ENCODE measurements at places on chromosomes 6 and 20.

DNA sequence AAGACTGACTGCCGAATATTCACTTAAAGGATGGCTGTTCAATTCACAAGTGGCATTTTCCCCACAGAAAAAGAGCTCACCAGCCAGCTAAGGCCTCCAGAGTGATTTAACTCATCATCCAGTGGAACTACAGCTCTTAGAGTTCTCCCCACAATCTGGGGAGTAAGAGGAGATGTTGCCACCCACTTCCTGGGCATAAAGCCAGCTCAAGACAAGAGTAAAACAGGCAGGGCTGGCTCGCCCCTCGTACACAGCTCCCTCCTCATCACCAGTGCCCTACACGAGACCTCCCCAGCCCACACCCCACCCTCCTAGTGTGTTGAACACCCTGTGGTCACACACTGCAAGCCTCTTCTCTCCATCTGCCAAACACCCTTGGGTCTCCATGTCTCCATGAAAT lies 47.2 kb upstream of the IPCEF1 start:
- peak; percentile 6 for DNase-seq

- no peak for DNase-seq
Measured at GRCh38 chr20:51705400-51705799, 62.8 kb downstream of the ATP9A start.

GRCh38 chr20:60316476-60317158 lies 358.4 kb downstream of the CDH26 start:
- no peak for DNase-seq

DNA sequence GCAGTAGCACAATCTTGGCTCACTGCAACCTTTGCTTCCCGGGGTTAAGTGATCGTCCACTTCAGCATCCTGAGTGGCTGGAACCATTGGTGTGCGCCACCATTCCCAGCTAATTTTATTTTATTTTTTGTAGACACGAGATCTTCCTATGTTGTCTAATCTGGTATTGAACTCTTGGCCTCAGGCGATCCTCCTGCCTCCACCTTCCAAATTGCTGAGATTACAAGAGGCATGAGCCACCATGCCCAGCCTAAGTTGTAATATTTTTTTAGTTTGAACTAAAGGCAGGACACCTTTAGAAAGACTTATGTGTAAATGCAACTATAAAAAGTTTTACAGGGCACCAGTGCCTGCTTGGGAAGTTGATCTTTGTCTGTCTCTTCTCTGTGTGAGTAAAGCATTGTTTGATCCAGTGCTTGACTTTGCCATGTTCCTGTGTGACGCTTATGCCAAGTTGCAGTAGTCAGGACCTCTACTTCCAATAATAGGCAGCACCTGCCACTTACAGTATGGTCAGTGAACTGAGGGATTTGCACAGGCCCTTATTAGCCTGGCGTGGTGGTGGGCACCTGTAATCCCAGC lies 46.9 kb downstream of the JARID2 start:
- DNase-seq = no peak

GRCh38 chr6:155227046-155227445 lies 36.8 kb upstream of the CLDN20 start:
- DNase-seq = no peak

DNA sequence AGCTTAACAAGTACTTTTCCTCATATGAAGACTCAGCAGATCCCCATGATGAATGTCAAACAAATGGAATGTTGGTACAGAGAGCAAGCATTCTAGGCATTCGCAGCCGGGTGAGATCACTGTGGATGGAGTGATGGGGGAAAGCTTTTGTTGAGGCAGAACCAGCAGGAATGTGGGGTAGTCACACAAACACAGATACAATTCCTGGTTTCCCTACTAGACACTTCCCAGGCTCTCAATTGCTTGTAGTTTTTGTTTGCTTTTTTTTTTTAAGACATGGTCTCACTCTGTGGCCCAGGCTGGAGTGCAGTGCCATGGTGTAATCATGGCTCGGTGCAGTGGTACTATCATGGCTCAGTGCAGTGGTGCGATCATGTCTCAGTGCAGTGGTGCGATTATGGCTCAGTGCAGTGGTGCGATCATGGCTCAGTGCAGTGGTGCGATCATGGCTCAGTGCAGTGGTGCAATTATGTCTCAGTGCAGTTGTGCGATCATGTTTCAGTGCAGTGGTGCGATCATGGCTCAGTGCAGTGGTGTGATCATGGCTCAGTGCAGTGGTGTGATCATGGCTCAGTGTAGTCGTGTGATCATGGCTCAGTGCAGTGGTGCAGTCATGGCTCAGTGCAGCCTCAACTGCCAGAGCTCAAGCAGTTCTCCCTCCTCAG lies 15.4 kb upstream of the IER3 start:
- DNase-seq = no peak

DNA sequence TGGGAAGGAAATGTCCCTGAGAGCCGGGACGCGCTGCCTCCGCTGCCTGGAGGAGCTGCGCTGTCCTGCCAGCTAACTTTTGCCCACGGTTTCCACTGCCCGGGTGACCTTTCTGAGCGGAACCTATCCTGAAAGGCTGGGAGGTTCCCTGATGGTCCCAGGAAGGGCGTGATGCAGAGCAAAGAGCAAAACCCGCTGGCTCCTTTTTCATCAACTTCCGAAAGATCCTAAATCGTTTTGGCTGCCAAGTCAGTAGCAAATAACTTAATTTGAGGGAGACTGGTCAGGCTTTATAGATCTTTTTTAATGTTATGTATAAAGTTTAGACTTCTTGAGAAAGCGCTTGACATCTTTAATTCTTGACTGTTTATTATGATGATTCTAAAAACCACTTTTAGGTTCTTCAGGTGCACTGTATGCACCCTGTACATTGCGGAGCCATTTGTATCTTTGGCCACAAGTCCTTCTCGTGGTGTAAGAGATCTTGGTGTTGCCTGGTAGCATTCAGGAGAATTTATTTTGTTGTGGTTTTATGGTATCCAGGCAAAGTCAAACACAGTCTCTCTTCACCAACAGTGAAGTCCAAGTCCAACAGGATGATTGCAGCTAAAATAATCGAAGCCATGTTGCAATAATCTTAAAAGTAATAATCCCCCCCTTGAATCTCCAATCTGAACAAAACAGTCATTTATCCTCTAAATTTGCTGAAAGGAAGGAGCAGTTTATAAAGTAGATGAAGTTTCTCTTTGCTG lies at the start of gene SYNE1:
Gene SYNE1, minus strand, starts transcription at position 67 of the 752 bp plus-strand sequence. CDS start 9,031 bp downstream, outside the sequence.
- no peak for DNase-seq

- DNase-seq = no peak
Measured at GRCh38 chr6:105954148-105954547, 132.0 kb upstream of the PRDM1 start.

GRCh38 chr6:19446570-19446969 lies 390.6 kb upstream of the ID4 start:
- no peak for DNase-seq

GRCh38 chr6:169101036-169101805 lies 152.4 kb downstream of the THBS2 start:
- no peak for DNase-seq

- no peak for DNase-seq
Measured at GRCh38 chr6:87897663-87898062, 150.0 kb upstream of the SPACA1 start.

DNA sequence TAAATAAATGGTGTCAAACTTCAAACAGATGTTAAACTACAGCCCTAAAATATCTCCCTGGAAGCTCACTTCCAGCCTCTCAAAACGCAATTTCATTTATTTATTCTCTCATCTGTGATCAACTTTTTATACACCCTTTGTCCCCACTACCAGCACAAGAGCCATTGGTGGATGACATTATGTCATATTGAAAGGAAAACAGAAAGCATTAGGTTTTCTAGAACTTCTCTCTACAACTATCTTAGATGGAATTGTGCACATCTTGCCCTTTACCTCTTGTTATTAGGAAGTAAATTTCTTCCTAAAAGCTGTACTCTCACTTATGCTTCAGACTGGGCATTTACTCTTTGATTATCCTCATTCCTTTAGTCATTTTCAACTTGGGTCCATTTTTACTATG lies 771.2 kb upstream of the GJE1 start:
- DNase-seq = no peak

- DNase-seq = no peak
Measured at GRCh38 chr20:17848249-17849048, 120.1 kb downstream of the SNX5 start.

GRCh38 chr6:149600508-149600907 lies 34.3 kb downstream of the GINM1 start:
- no peak for DNase-seq

DNA sequence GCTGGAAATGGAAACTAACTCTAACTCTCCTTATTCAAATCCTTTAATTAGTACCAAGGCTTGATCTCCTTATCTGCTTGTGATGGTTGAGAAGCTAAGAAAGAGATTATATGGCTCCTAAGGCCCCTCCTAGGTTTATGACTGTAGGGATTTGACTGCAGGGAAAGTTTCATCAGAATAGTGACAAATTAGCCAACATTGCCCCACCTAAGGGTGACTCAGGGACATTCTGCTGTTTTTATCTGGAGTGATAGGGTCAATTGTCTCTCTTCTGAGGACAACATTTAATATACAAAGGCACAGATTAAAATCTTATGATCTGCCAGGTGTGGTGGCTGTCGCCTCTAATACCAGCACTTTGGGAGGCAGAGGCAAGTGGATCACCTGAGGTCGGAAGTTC lies 138.1 kb upstream of the MARCKS start:
- DNase-seq = no peak

GRCh38 chr6:136077834-136078576 lies 172.1 kb downstream of the MTFR2 start:
- DNase-seq = no peak

DNA sequence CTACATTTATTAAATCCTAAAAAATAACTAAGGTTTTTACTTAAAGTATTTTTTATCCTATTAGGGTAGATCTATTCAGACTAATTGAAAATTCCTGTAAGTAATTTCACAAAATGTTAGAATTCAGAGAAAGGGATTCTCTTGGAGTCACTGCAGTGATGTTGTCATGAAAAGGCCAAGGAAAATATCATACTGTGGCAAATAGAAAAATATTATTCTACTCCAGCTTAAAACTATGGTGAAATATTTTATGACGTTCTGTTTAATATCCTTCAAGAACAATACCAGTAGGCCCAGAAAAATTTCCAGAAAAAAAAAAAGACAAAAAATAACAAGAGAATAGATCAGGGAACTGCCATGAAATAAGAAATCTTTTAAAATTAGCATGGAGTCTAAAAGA lies 73.6 kb downstream of the FILIP1 start:
- DNase-seq = no peak

DNA sequence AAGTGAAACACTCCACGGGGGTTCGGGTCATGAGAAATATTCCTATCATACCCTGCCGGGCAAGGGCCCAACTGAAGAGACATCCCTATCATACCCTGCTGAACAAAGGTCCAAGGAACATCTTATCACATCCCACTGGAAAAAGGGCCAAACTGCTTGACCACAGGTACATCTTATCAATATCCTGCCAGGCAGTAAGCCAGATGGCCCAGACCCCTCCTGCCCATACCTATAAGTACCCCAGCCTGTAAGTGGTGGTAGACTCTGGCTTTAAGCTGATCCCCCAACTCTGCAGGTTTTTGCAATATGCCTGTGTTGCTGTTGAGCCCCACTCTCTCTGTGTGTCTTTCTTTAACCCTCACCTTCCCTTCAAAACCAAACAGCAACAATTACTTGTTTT lies 51.6 kb downstream of the ZNF334 start:
- DNase-seq = no peak

DNA sequence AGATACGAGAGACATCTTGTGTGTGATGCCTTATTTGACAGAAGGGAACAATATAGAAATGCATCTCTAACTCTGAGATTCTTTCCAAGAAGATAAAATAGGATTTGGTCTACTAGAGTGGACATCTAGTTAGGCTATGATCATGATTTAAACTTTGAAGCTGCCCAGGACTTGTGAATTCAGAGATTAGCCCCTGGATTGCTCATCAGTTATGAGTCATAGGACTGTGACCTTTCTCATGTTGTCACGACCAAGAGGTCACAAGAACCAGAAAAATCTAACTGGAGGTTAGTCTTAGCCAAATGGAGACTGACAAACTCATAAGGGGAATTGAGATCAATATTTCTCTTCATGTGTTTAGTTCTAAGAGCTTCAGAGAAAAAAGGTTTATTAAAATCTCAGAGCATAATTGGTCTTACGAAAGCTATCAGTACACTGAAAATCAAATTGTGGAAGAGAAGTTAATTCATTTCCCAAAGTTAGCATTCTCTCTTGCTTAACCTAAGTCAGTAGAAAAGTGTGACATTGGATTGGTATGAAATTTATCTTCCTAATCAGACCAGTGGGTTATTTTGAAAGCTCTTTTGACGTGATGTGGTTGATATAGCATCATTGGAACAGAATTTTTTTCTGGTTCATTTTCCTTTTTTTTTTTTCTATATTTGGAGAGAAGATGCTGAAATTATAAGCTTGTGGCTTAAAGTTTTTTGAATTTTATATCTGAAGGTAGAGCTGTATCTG lies 245.7 kb downstream of the RNF144B start:
- no peak for DNase-seq

DNA sequence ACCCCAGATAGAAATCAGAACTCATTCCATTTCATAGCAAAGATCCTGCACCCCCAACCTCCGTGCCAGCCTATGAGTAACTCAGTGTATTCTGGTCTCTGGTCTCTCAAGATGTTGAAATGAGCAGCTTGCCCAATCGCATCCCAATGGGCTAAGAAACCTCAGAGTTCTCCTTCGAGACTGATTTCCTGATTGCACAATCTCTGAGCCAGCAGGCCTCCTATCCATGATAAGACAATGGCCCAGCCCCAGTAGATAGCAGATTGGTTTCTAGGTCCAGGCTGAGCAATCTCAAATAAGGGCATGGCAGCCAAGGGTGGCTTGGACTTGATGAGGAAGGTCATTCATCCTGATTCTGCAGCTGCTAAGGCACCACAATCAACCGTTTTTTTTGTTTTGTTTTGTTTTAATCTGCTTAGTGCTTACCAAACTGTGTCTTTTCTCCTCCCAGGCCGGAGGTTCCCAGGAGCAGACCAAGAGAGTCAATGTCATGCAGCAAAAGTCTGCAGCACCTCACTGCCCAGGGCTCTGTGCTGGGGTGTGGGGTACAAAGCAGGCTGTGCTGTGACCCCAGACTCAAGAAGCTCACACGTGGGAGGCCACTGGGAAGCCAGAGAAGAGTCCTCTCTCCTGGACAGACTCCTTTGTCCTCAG lies 125.1 kb upstream of the NXT1 start:
- DNase-seq = no peak

DNA sequence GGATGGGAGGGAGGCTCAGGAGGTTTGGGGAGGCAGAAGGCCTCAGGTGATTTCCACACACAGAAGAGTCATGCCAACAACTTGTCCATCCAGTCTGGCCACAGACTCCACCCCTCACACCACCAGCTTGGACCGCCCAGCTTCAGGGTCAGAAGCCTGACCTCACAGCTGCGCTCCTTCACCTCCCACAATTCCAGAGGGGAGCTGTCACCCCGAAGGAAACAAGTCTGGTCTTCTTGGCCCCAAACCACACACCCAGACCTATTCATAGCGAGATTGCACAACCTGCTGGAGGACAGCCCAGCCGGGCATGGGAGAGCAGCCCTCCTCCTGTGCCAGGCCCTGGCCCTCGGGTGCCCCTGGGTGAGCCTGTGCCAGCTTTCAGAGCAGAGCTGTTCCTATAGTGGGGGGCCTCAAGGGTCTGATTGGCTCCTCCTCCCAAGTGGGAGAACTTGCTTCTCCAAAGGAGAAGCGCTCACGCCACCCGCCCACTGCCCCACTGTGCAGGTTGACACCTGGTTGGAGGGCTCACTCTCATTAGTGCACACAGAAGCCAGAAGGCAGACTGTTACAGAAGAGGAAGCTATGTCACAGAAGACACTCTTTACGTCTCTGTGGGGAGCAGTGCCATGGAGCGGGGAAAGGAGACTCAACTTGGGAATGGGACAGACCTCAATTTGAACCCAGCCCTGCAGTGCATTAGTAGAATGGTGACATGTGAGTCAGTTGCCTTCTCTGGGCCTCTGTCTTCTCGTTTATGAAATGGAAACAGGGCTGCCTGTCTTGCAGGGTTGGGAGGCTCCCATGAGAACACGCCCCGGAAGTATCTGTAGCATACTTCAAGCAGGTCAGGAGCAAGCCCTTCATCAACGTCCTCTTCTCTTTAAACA lies 128.8 kb downstream of the FOXO3 start:
- DNase-seq = no peak
